ENCODE measurements at places on chromosomes 3 and 15.

GRCh38 chr3:44862226-44862637 is 520 bp downstream of the TMEM42 start:
- DNase-seq, result no peak

DNA sequence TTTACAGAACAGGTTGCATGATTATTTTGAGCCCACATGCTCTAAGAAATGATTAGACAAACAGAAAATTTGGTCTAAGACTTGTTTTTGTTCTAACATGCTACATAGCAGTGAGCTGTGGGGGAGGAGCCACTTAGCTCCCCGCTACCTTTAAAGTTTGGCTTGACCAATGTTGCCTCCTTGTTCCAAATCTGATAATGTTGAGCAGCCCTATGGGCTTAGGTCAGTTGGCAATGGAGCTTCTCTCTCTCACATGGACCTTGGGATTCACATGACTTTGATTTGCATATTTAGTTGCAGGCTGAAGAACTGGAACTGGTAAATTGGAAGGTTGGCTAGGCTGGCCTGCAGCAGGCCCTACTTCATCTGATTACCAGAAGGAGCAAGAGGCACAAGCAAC is 116.4 kb downstream of the EBLN2 start:
- no peak for DNase-seq

DNA sequence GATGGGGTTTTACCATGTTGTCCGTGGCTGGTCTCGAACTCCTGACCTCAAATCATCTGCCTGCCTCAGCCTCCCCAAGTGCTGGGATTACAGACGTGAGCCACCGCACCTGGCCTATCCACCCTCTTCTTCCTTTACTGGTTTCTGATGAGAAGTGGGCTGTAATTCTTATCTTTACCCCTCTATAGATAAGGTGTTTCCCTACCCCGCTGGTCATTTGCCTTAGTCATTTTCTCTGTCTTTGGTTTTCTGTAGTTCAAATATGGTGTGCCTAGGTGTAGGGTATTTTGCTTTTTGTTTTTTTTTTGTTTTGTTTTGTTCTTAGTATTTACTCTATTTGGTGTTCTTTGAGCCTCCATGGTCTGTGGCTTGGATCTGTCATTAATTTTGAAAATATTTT is 41.3 kb downstream of the APBA2 start:
- DNase-seq, result no peak

DNA sequence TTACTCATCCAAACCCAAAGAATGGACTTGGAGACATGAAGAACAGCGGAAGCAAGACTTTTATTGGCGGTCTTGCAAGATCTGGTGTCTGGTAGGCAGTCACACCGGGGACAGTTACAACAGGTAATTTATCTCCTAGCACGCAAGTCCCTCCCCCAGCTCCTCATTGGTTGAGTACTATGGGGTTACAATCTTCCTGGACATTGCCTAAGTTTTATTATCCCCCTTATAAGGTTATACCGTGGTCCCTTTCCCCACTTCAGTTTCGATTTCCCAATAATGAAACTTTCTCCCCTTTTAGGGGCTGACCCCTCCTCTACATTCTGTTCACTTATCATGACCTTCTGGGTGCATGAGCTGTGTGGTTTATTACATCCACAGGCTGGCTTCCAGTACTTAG is 18.7 kb downstream of the ARL8B start:
- no peak for DNase-seq

DNA sequence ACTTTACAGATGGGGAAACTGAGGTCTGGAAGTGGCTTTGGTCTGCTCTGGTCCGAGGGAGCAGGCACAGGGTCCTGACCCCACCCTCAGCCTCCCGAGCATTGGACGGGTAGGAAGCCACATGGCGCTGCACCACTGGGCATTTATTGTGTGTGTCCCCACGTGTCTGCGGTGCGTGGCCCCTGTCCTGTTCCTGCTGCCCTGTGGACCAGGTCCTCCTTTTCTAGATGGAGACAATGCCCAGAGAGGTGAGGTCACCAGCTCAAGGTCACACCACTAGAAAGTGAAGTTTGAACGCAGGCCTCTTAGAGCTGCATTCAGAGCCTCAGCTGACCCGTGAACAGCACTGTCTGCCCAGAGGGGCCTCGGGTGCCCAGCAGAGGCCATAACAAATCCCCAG is 26.8 kb downstream of the DUSP7 start:
- DNase-seq, result no peak

DNA sequence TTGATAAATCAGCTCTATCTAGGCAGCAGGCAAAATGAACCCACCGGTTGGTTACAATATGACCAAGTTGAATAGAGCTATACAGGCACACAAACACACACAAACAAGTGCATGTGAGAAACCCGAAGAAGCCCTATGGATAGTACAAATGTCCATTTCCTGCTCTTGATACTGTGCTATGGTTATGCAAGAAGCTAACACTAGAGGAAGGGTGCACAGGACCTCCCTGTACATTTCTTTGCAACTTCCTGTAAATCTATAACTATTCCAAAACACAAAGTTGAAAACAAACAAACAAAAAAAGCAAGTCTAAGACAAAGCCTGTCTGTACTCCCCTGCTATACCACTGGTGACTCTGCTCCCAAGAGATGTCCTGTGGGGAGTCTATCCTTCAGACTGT is 8.2 kb upstream of the FAM240A start:
- no peak for DNase-seq

GRCh38 chr3:9216736-9217135 is 32.7 kb downstream of the SRGAP3 start:
- DNase-seq, result no peak

GRCh38 chr3:157089455-157090221 is 70.3 kb downstream of the CCNL1 start:
- no peak for DNase-seq

- DNase-seq, result no peak
These were observed 14.4 kb downstream of the CNOT10 start for GRCh38 chr3:32699429-32699828.

DNA sequence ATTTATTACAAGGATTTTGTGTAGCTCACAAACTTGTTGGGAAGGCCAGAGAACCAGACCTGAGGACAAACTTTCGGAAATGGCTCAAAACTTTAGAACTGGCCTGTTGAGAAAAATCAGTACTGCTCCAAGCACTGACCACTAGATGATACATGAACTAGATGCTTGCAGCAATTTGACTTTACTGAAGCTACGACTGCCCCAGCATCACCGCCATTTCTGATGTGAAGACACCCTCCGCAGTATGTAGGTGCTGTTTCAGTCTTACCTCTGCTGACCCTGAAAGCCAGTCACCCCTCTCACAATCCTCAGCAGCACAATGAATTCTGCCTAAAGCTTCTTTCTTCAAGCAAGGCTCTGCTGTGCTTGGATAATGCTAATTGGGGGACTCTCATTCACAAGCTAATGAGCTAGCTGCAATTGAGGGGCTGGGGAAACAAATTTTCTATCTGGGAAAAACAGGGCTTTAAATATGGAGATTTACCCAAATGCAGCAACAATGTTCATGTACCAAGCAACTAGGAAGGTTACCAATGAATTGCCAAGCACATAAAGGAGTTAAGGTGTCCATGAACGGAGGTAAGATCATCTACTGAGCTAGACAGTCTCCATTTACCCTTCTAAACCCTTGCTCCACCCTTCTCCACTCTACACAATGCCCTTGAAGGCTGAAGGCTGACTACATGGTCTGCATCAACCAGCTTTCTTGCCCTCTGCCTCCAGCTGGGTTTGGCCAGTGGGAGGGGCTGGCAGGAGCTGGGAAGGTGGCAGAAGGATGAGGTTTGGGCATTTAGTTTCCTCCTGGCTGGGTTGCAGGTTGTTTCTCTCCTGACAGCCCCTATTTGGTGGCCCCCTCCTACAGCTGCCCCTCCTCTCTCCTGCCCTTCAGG is 53.2 kb upstream of the FSTL1 start:
- no peak for DNase-seq

- DNase-seq, result no peak
These were observed 3.8 kb upstream of the CLK3 start for GRCh38 chr15:74611834-74612233.

GRCh38 chr3:52302426-52303145 is 13.5 kb upstream of the DNAH1 start:
- no peak for DNase-seq

GRCh38 chr3:9349321-9350117 is 13.3 kb upstream of the THUMPD3 start:
- no peak for DNase-seq

- no peak for DNase-seq
These were observed 340.4 kb upstream of the ICE2 start for GRCh38 chr15:60819360-60819759.

GRCh38 chr15:28919679-28920655 is 34.2 kb downstream of the APBA2 start:
- no peak for DNase-seq

- DNase-seq, result no peak
These were observed 46.2 kb downstream of the OSBPL10 start for GRCh38 chr3:31934866-31935265.

GRCh38 chr3:167502401-167502800 is 28.6 kb upstream of the SERPINI2 start:
- DNase-seq, result no peak

DNA sequence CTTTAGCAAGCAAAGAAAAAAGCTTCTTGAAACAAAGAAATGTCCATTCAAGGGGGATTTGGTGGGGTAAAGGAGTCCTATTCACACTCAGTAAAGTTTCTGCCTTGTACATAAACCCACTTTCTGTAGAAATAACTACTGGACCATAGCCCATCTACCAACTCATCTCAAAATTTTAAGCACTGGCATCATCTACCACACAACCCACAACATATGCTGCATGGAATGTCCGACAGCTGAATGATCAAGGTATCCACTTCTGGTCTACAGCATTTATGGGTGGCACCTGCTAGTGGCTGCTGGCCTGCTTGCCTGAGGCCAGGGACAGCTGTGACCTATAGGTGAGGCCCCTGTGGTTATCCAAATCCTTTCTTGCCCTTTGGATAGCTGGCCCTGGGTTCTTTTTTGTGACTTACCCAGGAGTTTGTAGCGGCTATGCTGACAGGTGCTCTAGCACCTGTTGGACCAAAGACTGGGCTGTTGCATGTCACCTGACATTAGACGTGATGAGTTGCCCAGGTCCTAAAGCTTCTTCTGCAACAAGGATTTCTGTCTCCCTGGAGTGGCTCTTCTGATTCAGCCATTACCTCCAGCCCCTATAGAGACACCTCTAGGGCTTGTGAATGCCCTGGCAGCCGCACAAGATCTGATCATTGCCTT is 19.2 kb upstream of the MEF2A start:
- no peak for DNase-seq

GRCh38 chr15:92104072-92104471 is 250.6 kb downstream of the SLCO3A1 start:
- DNase-seq, result no peak

GRCh38 chr3:148697306-148698189 is at the start of gene AGTR1:
TSS of gene AGTR1 (plus strand) at chr3:148697903. CDS start at chr3:148741036, 43,133 bp downstream.
- DNase-seq, result no peak

DNA sequence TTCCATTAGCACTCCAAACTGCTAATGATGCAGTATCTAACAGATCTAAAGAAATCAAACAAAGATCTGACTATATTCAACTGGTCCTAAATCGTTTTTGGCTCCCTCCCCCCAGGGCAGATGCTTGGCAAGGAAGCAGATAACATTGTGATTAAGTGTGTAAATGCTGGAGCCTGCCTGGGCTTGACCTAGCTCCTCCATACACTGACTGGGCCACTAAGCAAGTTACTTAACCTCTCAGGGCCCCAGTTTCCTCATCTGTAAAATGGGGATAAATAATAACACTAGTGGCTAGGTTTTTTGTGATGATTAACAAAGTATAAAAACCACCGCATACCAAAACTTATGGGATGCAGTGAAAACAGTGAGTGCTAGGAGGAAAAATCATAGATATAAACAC is 9.2 kb downstream of the EID1 start:
- no peak for DNase-seq

DNA sequence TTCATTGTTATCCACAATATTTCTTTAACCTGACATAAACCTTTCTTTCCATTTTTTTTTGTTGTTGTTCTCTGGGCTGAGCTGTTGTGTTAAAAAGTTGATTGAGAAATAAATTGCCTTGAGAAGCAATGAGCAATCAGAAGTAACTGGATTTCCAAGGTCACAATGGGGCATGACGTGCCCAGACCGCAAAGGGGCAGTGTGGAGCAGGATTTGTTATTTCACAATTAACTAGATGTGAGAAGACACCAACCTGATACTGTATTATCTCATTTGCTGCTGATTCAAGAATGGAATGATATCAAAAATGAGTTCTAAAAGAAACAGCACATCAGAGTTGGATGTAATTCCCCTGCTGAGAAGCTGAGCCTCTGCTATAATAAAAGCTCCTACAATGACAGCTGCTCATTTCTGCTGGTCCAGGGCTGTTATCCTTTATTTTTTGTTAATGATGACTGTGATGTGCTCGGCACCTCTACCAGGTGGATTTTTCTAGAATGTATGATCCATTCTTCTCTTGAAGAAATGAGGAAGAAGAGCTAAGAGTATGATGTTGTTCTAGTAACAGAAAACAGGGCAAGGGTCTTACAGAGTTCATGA is 28.1 kb downstream of the CPNE4 start:
- DNase-seq, result no peak

DNA sequence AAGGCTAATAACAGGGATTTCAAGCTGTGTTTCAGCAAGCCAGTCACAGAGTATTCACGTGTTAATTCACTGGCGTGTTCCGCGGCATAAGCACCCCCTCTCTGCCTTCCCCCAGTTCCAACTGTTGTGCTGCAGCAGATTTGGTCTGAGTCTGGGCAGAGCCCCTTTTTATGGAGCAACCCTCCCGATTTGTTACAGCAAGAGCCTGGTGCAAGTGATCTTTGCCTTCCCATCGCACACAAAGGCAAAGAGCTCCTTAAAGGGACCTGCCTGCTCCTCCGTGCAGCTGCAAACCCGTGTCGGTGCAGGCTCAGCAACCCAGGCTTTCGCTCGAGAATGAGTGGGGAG is 170.5 kb downstream of the KCNAB1 start:
- DNase-seq, result no peak

DNA sequence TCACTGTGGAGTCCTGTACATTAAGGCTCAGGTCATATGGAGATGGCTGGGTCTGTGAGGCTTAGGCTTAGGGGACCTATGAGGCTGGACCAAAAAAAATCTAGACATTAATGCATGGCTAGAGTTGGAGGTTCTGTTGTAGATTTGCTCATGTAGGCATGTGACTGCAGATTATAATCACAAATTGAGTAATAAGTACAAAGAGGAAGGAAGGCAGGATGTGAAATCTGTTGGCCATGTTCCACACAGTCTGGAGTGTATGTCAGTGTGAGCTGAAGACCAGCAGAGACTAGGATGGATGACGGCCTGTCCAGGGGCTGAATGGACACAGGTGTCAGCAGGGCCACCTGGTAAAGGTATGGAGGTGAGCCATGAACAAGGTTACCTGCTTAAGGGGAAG is at the start of gene ST3GAL6:
ST3GAL6 (plus strand) TSS at position 265 of the 400 bp plus-strand sequence. CDS start 5,101 bp downstream, outside the sequence.
- DNase-seq, result no peak

- no peak for DNase-seq
These were observed 7.1 kb upstream of the AP3S2 start for GRCh38 chr15:89900849-89901248.

DNA sequence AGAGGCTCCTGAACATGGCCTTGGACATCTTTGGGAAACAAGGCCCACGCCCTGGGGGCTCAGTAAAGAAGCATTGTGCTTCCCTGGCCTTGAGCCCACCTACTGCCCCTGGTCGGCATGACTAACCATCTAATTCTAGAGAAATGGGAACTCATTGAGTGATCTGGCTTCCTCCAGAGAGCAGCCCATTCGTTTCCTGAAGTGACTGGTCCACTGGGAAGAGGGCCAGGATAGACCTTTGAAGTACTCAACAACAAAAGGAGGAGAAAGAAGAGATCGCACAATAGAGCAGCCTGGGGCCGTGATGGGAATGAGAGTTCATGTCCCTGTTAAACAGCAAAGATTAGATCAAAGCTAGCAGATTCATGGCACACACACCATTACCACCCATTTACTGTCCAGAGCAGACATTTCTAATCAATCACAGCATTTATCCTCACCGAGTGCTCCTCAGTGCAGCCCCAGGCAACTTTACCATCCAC is 514.4 kb upstream of the PROK2 start:
- DNase-seq, result no peak

All from AG04449 (cell line).